ENCODE measurements at places on chromosomes 1 and 21.

DNA sequence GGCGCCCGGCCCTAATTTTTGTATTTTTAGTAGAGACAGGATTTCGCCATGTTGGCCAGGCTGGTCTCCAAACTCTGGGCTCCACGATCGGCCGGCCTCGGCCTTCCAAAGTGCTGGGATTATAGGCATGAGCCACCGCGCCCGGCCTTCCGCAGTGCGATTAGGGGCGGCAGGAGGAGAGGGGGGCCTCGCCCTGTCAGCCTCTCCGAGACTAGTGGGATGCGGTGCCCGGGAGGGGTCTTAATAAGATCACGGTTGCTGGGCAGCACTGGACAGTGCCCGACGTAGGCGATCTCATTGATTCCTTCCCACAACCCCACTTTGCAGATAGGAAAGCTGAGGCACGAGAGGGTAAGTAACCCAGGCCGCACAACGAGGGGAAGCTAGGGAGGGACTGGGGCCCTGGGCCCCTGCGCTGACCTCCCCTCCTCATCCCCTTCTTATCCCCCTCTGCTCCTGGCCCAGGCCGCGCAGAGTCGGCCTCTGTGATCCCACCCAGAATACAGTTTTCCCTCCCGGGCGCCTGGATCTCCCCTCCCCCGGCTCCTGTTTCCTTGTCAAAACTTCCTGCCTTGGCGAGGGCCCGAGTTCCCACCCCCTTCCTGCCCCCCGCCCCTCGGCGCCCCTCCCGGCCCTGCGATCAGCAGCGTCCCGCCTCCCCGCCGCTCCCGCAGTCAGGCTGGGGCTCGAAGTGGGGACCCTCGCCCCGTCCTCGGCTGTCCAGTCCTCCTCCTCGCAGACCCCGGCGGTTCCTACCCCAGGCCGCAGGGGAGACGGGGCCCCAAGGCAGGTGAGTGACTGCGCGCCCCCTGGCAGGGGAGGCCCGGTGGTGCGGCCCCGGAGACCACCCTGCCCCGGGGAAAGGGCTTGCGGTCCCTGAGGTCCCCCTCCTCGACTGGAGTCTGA, at the start of gene PEAR1:
Gene PEAR1, plus strand, starts transcription at position 671 of the 906 bp plus-strand sequence. CDS start 10,209 bp downstream, outside the sequence.
- DNase-seq: no peak

- DNase-seq: no peak
Observed at GRCh38 chr1:47703981-47704596, 266.2 kb downstream of the FOXD2 start.

GRCh38 chr1:14320986-14321385, 277.5 kb upstream of the KAZN start:
- no peak for DNase-seq

DNA sequence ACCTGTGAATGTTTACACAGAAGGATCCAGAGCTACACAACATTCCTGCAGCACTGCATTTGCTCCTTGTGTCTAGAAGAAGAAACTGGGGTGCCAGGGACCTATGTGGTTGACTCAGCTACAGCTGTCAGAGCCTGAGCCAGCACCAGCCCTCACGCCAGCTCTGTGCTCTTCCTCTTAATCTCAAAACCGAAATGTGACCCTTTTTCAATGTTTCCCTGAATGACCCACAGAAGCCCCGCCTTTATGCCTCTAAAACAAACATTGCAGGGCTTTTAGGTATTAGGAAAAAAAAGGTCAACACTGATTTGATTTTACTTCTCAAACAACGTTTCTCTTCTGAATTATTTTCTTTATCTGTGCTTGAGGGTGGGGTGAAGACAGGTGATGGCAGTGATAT, 260.5 kb downstream of the DYRK1A start:
- no peak for DNase-seq

- DNase-seq: no peak
Observed at GRCh38 chr1:103492003-103492625, 33.4 kb upstream of the RNPC3 start.

- DNase-seq: no peak
Observed at GRCh38 chr1:241647658-241648057, 4.4 kb upstream of the WDR64 start.

GRCh38 chr1:25820247-25821111, 725 bp downstream of the MTFR1L start:
- DNase-seq: no peak

- no peak for DNase-seq
Observed at GRCh38 chr1:203368624-203369451, 17.9 kb upstream of the FMOD start.

DNA sequence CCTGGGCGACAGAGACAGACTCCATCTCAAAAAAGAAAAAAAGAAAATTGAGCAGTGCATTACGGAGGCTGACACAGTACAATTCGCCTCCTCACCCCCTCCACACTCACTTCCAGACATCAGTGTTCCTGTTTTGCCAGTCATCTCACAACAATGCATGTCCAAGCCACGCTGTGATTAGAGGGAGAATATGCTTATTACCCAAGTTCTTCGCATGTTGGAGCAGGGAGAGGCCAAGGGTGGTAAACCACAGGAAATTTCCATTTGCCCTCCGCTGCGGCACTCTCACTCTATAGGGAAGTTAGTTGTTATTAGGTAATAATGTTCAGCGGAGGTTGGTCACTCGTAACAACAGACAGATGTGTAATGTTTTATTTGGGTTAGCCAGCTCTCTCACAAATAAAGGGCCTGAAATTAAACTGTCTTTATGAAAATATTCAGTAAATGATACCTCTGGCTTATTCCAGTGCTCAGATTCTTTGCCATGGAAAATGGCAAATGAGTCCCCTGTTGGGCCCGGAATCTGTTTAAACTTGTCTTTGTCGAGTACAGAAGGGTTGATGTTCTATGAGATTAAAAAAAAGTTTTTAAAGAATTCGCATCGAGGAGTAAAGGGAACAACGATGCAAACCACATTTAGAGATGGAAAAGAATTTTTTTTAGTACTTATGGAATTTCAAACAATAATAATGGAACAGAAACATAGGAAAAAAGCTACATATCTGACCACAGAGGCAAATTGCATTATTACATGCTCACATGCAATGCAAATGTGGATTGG, 33.1 kb downstream of the KCNJ15 start:
- no peak for DNase-seq

DNA sequence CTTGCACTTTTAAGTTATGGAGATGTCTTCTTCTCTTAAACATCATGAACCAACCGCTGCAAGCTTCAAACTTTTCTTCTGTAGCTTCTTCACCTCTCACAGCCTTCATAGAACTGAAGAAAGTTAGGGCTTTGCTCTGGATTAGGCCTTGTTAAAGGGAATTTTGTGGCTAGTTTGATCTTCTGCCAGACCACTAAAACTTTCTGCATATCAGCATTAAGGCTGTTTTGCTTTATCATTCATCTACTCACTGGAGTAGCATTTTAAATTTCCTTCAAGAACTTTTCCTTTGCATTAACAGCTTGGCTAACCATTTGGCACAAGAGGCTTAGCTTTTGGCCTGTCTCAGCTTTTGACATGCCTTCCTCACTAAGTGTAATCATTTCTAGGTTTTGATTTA, 43.0 kb upstream of the RGL1 start:
- no peak for DNase-seq

GRCh38 chr1:2561446-2561845, 5.3 kb downstream of the TNFRSF14 start:
- DNase-seq: no peak

GRCh38 chr1:30888391-30888790, 20.2 kb downstream of the SDC3 start:
- no peak for DNase-seq

DNA sequence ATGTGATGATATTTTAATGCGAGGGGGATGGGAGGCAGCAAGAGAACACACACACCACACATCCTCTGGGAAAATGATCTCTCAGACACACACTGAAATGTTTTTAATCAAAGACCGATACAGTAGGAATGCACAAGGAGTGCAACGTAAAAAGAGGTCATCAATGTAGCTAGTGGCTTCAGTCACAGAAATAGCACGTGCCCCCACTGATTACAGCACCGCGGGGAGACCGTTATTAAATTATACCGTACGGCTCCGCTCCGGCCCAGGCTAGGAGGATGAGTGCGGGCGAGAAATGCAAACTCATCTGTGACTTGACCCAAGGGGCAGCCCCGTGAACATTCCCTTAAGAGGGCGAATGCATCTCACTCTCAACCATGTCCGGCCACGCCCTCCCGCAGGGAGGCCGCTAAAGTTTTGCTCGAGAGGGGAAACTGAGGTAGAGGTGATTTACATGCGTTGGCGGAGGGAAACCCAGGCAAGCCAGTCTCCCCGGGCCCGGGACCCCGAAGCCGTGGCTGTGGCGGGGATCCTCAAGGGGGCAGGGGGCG, 552 bp downstream of the UBR4 start:
- no peak for DNase-seq

DNA sequence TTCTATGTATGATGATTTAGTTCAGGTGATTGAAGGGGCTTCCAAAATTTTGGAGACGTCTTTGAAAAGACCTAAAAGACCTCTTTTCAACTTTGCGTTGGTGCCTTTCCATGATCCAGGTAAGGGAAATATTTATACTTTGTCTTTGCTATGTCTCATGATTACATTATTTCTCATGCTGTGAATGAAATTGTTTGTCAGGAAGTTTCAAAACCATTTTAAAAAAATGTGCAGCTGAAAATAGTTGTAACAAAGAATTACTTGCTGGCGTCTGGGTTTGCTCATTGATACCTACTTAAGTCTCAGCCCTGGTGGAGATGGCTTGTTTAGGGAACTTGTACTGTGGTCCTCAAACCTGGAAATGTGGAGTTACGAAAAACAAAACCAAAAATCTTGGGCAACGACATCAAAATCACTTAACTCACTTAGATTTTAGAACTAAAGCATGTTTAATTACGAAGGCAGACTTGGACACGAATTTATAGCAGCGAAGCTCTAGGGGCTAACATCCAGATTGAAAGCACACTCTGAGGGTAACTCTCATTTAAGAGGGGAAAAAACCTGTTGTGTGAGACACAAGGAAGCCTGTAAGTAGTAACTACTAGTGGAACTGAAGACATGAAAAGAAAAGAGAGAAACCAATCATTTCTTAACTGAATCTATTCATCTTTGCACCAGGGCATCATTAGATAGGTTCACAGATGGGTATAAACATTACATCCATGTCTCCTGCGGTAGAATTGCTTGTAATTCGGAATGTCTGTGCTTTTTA, 924 bp downstream of the HMCN1 start:
- no peak for DNase-seq

DNA sequence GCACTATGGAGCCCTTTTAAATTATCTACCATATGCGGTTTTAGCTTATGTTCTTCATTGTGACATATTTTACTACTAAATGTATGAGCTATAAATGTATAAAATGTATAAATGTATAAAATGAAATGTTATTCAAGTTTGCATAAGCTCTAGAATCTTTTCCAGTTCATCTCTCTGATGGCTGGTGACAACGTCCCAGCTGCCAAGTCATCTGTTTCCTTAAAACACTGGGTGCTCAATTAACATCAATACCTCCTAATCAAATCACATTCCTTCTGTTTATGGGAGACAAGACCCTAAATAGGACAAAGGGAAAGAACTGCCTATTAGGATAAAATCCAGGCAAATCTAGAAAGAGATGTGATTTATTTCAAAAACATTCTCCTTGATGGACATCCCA, 22.9 kb downstream of the DSTYK start:
- DNase-seq: no peak

DNA sequence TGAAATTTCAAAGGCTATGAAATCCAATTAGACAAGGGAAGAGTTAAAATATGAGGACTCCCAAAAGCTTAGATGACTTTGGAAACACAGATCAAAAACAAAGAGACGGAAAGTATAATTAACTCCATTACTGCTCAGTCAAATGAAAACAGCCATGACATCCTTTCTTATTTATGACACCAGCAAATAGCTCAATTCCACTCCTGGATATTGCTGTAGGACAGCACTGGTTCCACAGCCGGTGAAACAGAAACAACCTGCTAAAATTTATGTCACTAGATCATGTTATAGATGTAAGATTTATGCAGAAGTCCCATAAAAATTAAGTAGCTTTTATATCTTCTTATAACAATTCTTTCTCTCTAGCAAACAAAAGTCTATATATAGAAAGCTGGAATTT, 65.6 kb upstream of the RRP15 start:
- no peak for DNase-seq

GRCh38 chr1:3096345-3096744, 27.3 kb downstream of the PRDM16 start:
- DNase-seq: no peak

DNA sequence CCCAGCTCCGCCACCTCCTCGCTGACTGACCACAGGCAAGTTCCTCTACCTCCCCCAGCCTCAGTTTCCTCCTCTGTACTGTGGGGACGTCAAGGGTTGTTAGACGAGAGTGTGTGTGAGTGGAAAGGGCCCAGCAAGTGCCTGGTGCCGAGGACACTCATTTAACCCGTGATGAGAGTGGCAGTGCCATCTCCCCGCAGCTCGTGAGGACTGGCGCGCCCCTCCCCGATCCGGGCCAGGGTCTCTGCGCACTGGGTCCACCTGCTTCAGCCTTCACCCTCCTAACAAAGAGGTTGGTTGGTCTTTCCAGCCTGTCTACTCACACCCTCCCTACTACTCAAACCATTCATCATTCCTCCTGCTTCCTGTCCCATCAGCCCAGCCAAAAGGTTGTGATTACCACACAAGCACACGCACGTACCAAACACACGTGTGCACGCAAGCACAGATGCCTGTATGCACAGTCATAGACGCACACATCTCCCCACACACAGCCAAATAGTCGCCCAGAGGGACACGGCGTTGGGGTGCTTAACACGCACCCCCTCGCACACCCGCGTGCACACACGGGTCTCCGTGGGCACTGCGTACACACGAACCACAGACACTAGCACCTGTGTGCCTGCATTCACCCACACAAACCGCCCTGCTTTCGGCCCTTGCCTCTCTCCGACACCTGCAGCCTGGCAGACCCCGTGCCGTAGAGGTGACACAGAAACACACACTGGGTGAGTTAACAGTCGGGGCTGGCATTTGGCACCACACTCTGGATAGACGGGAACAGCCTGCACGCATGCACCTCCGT, 39.3 kb downstream of the TAS1R2 start:
- no peak for DNase-seq

- DNase-seq: no peak
Observed at GRCh38 chr1:74548961-74549750, 36.7 kb upstream of the LRRC53 start.

- no peak for DNase-seq
Observed at GRCh38 chr1:148263128-148263905, 111.2 kb upstream of the NBPF11 start.

DNA sequence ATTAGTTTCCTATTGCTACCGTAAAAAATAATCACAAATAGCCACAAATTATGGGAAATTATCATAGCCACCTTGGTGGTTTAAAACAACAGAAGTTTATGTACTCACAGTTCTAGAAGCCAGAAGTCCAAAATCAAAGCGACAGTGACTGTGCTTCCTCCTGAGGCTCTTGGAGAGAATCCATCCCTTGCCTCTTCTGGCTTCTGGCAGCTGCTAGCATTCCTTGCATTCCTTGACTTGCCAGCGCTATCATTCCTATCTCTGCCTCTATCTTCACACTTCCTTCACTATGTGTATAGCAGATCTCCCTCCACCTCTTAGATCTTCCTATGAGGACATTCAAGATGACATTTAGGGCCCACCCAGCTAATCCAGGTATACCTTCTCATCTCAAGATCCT, 180.1 kb upstream of the USP25 start:
- DNase-seq: no peak

Measured in omental fat pad (tissue), 4 donors.